Activated naive CD8-positive, alpha-beta T cell treated with anti-CD3 and anti-CD28 coated beads for 36 hours (primary cell): ENCODE measurements at places on chromosomes 7 and 10.
A peak's percentile ranks its signal among the peaks of the same experiment; 100 is the strongest.

- no peak for DNase-seq
These were observed 496.3 kb upstream of the KLF6 start for GRCh38 chr10:4281190-4281825.

GRCh38 chr7:157476654-157477549, 140.1 kb downstream of the DNAJB6 start:
- no peak for DNase-seq

DNA sequence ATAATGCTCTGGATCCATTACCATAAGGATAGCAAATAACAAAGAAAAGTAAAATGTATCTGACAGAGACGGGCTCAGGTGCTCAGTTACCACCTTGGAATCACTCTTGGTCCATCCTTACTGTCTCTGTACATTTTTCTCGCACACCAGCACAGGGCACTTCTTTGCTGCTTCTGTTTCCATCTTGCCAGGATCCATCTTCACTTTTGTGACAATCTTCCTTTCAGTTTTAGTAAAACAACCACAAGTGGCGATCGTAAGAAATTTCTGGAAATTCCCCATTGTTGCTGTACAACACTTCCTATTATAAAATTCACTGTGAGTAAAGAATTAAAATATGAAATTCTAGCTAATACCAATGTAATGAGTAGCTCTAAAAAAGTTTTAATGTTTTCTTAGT, 695.5 kb downstream of the GRM8 start:
- DNase-seq, result no peak

GRCh38 chr7:42097752-42098151, 139.3 kb downstream of the GLI3 start:
- no peak for DNase-seq

DNA sequence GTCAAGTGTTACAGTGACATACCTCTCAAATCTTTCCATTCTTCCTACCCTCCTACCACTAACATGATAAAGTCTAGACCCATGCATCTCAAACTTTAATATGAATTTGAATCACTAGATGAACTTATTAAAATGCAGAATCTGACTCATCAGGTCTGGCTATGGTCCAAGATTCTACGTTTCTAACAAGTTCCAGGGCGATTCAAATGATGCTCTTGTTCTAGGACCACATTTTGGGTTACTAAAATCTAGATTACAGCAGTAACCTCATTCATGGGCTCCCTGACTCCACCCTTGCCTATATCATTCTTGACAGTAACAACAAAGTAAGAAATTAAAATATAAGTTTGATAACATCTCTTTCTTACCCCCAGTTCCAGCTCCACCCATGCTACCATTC, 124.8 kb upstream of the LSM8 start:
- no peak for DNase-seq

GRCh38 chr7:4683884-4684565, 1.9 kb downstream of the FOXK1 start:
- DNase-seq, result peak; percentile 51

- DNase-seq, result no peak
These were observed 13.4 kb downstream of the NHLRC2 start for GRCh38 chr10:113867904-113868303.

DNA sequence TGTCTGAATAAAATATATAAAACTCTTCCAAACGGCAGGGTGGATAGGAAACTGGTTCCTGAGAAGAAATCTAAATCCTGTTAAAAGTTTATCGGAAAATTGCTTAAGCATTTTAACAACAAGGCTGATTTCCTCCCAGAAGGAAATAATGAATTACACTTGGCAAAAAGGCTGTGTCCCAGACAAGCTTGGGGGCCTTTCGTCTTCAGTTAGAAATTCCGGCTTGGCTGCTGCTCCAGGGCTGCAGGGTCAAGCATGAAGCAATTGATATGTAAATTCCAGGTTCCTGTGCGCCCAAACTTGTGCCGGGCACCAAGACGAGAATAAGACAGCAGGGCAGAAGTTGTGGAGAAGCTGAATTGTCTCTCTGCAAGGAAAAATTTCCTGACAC, 38.0 kb upstream of the LBX1 start:
- no peak for DNase-seq

- no peak for DNase-seq
These were observed 69.2 kb downstream of the DNAJC1 start for GRCh38 chr10:21934307-21934706.

DNA sequence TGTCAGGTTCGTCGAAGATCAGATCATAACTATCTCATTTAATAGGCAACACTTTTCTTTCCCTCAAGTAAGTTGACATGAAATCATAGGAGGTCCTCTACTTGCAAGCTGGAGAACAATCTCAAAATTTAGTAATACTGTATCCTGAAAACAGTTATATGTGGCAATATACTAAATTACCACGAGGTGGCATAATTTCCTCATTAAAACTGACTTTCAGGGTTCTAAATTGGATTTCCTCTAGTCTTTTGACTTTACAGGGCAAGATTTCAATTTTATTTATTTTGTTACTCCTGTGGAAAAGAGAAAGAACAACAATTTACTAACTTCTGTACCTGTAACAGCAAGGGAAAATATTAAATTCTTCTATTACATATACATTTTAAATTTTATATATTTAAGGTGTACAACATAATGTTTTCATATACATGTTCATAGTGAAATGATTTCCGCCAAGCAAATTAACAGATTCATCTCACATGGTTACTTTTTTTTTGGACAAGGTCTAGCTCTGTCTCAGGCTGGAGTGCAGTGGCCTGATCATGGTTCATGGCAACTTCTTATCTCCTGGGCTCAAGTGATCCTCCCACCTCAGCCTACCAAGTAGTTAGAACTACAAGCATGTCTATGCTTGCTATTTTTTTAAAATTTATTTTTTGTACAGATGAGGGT, 53.4 kb upstream of the CYP2C18 start:
- no peak for DNase-seq

- DNase-seq, result peak; percentile 9
These were observed 59.2 kb upstream of the OIT3 start for GRCh38 chr10:72834183-72834825.

GRCh38 chr7:105173586-105173985, 159.6 kb downstream of the KMT2E start:
- DNase-seq, result no peak

DNA sequence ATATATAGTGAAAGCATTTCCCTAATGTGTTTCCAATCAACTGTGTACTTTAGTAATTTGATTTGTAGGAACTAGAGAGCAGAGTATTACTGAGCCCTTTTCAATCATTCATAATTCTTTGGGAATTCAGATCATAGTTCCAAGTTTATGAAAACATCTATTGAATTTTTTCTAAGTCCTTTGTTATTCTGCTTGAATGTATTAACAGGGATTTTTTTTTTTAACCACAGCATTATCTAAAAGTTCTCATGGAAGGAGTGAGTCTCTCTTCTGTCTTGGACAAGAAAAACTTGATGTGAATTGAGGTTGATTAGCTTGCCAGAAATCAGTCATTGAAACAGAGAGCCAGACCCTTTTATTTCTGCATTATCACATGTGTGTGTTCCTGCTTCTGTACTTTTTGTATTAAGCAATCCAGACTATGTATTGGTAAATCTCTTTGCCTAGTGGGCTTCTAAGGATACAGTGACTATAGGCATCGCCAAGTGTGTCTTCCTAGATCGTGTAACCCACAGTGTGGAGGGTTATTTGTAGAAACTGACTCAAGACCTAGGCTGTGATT, 59.9 kb downstream of the BMPER start:
- DNase-seq, result no peak

- no peak for DNase-seq
These were observed 57.5 kb upstream of the SP4 start for GRCh38 chr7:21370283-21370982.

DNA sequence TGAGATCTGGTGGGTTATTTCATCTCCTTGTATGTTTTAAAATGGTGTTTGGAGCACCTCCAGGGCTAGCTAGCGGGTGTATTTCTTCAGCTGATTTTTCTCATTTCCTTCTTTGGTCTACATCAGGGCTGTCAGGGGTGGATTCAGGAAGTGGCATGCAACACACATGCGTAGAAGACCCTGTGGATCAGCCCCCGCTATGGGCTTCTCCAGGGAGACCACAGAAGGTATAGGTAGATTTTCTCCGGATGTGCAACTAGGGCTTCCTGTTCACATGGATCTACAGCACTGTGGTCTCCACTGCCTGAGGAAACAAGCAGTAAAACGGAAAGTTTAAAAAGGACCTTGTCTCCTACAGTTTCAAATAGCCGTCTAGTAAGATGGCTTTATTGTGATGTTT, 10.4 kb downstream of the NUB1 start:
- peak; percentile 68 for DNase-seq

DNA sequence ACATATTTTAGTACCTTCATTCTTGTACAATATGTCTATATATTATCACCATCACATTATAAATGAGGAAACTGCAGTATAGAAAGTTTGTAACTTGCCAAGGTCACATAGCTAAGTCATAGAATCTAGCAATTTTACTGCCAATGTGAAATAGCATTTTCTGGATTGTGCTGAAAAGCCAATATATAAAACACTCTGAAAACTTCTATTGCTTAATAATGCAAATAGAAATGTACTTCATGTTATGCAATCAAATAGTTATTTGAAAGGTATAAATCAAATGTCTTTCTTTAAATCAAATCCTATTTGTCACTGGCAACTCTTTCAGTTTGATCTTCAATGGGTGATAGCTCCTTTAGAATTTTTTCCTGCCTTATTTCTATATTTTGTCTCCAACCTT, 129.5 kb downstream of the TMEM26 start:
- no peak for DNase-seq

GRCh38 chr7:20440472-20441105, 109.9 kb downstream of the ITGB8 start:
- no peak for DNase-seq

GRCh38 chr10:100744136-100744986, 1.0 kb upstream of the PAX2 start:
- DNase-seq, result peak; percentile 46

DNA sequence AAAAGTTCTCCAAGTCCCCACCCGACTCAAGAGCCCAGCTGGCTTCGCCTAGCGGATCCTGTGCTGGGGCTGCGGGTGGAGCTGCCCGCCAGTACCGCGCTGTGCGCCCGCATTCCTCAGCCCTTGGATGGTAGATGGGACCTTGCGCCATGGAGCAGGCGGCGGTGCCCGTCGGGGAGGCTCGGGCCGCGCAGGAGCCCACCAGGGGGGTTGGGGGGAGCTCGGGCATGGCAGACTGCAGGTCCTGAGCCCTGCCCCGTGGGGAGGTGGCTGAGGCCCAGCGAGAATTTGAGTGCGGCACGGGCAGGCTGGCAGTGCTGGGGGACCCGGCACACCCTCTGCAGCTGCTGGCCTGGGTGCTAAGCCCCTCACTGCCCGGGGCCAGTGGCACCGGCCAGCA, 57.0 kb downstream of the TBC1D12 start:
- DNase-seq, result no peak

DNA sequence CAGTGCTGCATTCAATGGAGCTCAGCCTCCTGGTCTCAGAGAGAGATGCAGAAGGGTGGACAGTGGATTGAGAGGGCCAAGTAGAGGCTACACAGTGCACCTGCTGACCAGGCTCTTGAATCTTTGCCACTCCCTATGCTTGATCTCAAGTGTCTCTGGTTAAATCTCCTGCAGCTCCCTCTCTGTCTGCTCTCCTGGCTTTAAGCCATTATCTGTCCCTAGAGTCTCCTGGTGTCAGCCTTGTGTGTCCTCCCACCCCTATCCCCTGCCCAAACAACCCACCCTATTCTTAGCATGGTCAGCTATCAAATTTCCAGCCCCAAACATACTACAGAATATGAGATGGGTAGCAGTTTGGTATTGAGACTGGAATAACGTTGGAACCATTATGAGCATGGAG, 479.3 kb upstream of the CELF2 start:
- DNase-seq, result no peak

GRCh38 chr10:107420196-107420595, 255.7 kb upstream of the SORCS1 start:
- DNase-seq, result no peak

GRCh38 chr10:95601116-95601719, 40.0 kb upstream of the SORBS1 start:
- DNase-seq, result peak; percentile 22

GRCh38 chr10:106682175-106682574, 482.3 kb downstream of the SORCS1 start:
- no peak for DNase-seq

- DNase-seq, result no peak
These were observed 32.0 kb downstream of the PTEN start for GRCh38 chr10:87895430-87895829.

DNA sequence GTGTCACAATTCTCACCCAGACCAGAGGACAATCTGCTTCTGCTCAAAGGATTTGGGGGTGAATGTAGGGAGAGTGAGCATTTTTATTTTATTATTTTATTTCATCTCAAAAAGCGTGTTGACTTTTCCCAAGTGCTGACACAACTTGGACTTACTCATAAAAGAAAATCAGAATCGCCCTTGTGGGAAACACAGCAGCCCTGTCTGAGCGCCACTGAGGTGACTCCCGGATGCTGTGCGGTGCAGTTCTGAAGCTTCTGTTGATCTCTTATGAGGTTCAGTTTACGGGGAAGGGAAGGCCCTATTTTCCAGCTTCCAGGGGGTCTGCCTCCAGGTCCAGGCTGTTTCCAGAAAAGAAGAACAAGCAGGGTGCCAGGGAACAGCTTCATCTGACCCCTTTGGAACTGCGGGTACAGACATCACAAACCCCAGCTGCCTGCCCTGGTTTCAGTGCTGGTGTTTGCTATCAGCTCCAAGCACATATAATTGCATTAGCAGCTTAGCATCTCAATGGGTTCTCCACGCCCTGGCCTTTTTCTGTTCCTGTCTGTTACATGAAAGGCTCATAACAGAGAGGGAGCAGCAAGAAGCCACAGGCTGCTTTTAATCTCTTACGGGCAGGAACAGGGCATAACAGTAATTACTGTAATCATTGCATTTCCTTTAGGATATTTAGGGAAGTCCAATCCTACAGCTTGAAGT, 52.4 kb downstream of the PARP12 start:
- no peak for DNase-seq

DNA sequence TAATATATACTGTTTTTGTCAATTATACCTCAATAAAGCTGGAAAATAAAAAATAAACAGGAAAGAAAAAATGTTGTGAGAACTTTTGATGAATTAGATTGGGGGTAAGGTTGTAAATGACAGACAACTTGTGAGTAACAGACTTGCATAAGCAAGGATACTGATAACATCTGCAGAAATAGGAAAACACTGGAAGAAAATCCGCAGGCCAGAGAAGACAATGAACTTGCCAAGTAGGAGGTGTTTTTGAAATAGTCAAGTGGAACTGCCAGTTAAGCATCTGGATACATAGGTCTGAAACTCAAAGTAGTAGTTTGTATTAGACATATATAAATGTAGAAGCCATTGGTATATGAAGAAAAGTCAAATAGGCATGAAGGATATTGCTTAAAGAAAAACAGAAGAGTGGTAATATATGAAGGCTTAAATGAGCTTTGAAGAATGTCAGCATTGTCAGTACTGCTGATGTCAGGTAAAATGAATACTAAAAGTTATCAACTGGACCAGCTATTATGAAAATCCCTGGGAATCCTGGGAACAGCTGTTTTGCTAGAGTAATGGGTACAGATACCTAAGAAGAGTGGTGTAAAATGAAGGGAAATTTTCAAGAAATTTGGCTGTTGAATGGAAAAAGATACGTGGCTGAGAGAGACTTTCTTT, 58.7 kb downstream of the DNAJC1 start:
- DNase-seq, result no peak
